Head of caudate nucleus (tissue), 42 donors: ENCODE measurements at places on chromosomes 6 and 20.
A peak's percentile ranks its signal among the peaks of the same experiment; 100 is the strongest.

- DNase-seq, result no peak
Measured at GRCh38 chr6:31270788-31271640, 878 bp downstream of the HLA-C start.

DNA sequence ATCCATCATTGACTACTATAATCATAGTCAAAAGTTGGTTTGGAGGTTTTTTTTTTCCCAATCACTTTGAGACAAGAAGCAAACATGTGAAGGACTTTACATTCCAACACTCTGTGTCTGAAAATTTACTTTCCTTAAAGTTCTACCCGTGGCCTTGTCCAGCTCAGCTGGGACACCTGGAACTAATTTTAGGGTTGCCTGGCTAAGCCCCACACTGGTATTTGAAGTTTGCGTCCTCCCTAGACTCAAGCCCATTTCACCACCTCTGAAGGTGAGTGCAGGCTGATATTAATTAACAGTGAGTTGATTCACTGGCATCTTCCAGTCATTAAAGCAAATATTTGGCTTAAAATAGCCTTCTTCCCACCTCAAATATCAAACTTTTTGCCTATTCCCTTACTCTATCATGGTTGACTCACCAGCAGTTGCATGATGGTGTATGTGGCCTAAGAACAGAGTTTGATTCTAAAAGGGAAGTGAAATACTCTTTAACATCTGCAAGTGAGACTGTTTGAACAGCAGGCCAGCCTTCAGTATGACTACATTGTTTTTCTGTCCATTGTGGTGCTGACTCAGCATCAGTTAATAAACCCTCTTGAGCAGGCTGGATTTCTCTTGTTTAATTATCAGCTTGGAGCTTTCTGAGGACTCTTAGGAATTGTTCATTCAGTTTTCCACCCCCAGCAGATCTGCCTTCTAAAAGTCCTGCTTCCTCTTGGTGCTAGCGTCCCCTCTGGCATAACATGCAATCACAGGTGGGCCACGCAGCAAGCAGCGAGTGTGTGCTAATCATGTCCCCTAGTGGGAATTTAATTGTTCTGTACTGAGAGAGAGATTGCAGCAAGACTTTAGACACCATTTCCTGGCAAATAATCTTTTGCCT, 1.8 kb upstream of the PRDM1 start:
- no peak for DNase-seq

GRCh38 chr6:14475306-14475705, 357.7 kb downstream of the CD83 start:
- DNase-seq, result no peak

DNA sequence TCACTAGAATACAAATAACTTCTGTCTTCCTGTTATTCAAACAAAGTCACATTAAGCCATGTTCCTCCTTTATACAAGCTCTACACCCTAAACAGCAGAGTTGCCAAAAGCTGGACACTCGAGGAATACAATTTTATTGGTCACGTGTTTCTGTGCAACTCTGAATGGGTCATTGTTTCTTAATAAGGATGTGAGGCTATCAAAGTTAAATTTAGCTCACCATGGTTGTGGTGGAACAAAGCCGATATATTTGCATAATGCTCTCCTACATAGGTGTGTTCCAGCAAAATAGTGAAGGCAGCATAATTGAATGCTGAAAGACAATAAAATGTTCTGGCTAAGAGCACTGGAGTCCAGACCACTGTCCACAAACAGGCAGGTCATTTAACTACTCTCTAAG, 36.9 kb upstream of the CD2AP start:
- DNase-seq, result no peak

GRCh38 chr6:5457983-5458683, 196.8 kb downstream of the FARS2 start:
- no peak for DNase-seq

DNA sequence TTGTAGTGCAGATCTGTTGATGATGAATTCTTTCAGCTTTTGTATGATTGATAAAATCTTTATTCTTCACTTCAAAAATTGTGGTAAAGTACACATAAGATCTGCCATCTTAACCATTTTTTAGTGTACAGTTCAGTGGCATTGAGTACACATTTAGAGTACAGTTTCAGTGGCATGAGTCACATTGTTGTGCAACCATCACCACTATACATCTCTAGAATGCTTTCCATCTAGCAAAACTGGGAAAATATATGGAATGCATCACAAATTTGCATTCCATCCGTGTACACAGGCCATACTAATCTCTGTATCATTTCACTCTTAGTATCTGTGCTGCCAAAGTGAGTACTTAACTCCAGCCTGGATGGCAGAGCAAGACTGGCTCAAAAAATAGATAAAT, 28.7 kb downstream of the SIRPD start:
- DNase-seq, result no peak

DNA sequence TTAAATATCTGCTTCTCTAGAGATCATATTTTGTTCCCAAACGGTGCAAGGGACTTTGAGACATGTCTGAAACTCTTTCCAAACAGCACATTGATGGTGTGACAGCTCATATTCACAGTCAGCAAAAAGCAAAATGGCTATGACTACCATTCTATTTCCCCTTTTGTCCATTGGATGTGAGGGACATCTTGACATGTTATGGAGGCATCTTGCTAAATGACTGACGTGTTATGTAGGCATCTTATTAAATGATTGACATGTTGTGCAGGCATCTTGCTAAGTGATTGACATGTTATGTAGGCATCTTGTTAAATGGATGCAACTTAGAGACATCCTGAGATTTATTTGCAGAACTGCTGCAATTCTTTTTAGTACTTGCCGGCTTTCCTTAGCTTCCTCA, 255.8 kb downstream of the DLL1 start:
- no peak for DNase-seq

DNA sequence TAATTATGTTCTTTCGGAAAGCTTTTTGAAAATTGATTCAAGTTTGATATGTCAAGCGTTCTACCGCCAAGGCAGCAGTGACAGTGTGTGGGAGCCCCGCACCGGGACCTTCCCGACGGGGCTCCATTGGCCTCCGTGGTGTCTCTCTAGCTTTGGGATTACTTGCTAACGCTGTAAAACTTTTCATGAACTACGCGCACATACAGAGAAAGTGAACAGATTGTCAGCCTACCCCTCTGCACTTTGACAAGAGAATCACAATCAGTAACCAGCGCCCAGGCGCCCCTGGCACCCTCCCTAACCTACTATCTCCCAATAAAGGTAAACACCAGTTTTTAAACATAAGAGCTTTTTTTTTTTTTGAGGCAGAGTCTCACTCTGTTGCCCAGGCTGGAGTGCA, 274.8 kb downstream of the CDH4 start:
- DNase-seq, result no peak

DNA sequence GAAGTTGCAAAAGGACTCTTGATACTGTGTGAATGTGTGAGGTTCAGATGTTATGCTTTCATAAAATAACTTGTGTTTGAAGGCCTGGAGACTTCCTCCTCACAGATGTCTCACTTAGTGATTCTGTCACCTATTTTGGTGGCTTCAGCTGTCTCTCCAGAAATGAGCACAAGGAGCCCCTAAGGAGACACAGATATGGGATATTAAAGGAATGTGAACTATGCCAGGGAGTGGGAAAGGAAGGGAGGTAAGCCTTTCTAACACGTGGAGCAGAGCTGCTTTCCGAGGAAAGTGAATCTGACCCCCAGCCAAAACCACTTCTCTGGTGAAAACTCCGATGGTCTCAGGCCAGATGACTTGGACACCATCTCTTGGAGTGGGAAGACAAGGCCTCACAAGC, 10.5 kb upstream of the FOXO3 start:
- no peak for DNase-seq

GRCh38 chr20:54086507-54087039, 16.2 kb upstream of the BCAS1 start:
- DNase-seq, result no peak

DNA sequence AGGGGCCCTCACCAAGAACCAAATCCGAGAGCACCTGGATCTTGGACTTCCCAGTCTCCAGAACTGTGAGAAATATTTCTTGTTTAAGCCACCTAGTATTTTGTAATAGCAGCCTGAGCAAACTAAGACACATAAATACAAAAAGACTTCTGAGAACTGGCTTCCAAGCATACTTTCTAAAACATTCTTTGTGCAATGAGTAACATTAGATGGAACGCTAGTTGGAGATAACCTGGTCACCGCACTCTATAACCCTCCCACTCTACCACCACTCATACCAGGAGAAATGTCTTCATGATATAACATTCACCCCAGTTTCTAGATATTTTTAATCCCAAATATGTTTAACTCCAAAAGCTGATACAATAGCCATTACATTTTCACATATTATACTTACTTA, 169.5 kb upstream of the THEMIS start:
- no peak for DNase-seq

DNA sequence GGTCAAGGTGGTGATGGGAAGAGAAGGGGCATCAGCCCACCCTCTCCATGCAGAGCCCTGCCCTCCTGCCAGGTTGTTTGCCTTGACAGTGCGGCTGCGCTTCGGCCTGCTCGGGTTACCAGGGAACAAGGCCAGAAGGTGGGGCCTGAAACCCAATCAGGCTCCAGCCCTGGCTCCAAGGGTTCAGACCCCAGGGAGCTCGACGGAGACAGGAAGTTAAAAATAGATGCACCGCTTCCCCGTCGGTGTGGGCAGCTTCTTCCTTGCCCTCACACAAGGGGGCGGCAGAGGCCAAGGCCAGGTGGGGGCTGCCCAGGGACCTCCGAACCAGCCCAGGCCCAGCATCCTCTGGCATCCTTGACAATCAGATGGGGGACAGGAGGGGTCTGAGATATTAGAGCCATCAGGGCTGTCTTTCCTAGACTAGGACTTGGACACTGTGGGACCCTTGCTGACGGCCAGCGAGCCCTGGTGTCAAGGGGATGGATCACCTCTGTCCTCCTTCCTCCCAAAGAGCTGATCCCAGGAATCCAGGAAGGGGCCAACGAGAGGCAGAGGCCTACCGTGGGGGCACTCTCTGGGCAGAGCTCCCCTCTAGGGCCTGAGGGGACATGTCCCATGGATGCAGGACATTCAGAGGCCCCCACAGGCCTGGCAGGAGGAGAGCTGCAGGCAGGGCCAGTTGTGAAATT, 65.2 kb downstream of the RIPOR3 start:
- DNase-seq, result no peak

DNA sequence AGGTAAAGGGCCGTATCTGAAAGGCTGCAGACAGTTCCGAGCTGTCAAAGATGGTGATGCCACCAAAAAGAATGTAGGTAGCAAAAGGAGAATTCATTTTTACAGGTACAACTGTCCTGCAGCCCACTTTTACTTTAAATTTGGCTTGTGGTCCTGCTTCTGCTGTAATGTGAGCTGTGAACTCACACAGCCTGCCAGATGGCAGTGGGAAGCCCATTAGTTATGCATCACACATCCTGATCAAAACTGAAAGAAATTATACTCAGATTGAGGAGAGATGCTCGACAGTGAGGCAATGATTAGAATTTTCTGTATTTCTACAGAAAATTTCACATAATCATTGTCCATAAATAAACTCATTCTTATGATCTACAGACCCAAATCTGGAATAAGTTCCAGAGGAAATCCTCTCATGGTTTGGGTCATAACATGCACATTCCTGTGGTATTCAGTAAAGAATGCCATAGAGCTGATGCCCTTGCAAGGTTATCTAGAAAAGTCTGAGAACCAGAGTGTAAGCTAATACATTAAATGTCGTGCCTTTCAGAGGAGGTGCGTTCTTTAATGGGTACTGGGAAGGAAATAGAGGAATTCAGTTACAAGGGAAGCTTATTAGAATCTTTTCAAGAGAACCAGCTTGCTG, 23.9 kb upstream of the E2F3 start:
- DNase-seq, result peak; percentile 28

DNA sequence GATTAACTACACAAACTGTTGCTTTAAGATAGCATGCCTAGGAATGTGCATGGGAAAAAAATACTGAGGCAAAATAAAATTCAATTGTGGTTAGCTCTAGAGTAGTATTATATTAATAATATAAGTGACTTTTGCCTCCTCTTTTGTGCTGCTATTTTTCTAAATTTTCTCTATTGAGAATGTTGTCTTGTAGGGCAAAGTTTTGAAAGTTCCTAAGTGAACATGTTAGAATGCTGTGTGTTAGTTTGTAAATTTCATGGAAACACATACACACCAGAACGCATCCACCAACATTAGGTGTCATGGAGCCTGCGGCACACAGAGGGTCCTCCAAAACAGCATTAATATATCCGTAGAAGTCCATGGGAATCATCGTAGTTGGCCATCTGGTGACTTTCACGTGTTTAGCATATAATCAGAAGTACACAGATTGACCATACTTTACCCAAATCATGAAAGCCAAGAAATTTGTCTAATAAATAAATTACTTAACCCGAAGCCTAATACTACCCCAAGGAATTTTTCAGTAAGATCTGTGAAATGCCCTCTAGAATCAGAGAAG, 25.6 kb downstream of the ARHGAP18 start:
- no peak for DNase-seq

DNA sequence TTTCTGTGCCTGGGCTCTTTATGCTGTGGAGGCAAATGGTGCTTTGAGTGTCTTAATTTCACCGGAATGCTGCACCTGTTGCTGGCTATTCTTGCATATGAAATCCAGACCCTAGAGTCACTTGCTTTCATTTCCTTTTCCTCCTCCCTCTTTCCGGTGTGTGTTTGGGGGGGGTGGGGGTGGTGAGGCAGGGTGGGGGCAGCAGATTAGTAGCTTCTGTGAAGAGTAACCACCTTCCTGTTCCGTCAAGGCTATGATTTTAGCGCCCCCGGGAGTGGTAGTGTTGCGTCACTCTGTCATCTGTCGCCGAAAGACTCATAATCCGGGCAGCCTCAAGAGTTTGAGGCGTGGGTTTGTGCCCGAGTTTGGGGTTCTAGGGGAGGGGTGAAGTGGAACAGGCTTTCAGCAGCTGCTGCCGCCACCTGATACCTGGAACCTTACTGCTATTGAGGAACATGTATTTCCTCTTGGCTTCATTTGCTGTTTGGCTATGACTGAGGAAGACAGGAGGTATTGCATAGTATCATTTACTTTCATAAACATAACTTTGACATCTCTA, 49.1 kb downstream of the UTRN start:
- no peak for DNase-seq

GRCh38 chr6:165987483-165988301, 180.0 kb downstream of the TBXT start:
- DNase-seq, result peak; percentile 80

GRCh38 chr6:43184268-43184985, 2.4 kb downstream of the CUL9 start:
- peak; percentile 34 for DNase-seq

- DNase-seq, result no peak
Measured at GRCh38 chr6:85470023-85470410, 20.1 kb downstream of the NT5E start.

DNA sequence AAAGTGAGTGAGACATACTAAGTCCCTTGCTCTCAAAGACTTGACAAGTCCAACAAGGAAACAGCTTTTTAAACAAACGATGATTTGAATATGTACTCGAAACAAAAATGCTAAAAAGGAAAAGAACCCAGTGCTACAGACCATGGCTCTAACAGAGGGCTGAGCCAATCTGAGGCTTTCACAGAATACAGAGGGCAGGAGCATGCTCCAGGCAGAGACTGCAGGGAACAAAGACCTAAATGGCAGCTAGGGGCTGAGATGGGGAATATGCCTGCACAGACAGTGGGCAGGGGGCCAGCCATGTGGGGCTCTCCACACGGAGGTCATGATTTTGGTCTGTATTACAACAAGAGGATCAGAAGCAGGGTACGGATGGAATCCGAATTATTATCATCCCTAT, 31.1 kb upstream of the C6orf118 start:
- no peak for DNase-seq

- DNase-seq, result no peak
Measured at GRCh38 chr20:60250251-60250650, 292.0 kb downstream of the CDH26 start.
